HS-5 (cell line): ENCODE measurements at places on chromosomes 11 and 22.
A peak's percentile ranks its signal among the peaks of the same experiment; 100 is the strongest.

GRCh38 chr11:17770917-17771316, 36.3 kb downstream of the KCNC1 start:
- no peak for DNase-seq

GRCh38 chr22:33400891-33401290, 342.7 kb upstream of the SYN3 start:
- DNase-seq, result no peak

GRCh38 chr11:1705126-1706052, 8.4 kb downstream of the KRTAP5-6 start:
- no peak for DNase-seq

DNA sequence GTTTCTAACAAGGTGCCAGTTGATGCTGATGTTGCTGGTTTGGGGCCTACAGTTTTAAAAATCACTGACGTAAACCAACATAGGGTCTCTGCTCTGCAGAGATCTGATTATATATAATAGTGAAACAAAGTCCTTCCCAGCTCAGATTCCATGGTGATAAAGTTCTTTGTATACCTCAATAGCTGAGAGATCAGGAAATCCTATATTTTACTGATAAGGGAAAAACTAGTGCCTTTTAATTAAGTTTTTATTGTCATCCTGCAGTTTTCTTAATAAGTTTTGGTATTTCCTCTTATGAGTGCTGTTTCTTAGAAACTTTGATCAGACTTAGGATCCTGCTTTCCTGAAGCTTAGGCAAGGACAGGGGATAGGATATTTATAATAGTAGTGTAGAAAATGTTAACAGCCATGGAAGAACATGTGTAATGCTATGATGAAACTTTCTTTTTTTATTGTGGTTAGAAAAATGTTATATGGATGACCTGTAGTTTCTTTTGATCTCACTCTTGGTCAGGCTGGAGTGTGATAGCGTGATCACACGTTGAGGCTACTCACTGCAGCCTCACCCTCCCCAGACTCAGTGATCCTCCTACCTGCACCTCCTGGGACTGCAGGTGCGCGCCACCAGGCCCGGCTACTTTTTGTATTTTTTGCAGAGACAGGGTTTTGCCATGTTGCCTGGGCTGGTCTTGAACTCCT, 14.1 kb downstream of the CAPRIN1 start:
- no peak for DNase-seq

GRCh38 chr11:100972046-100972445, 157.6 kb downstream of the PGR start:
- no peak for DNase-seq

DNA sequence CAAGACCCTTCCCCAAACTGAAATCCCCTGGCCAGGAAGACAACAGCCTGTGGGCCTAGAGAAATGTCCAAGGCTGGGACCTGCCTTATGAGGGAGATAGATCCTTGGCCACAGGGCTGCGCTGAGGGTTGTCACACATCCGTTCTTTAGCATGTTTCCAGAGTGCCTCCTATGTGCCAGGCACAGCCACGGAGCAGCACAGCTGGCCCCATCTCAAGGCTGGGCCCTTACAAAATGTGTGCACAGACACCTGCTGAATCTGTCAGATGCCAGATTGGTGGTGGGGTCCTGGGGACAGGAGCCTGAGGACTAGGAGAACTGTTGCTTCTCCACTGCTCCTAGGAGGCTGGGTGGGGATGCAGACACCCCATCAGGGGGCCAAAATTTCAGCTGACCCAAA, 11.2 kb downstream of the GRIK4 start:
- no peak for DNase-seq

GRCh38 chr22:19779011-19779421, 18.4 kb downstream of the TBX1 start:
- DNase-seq, result no peak

DNA sequence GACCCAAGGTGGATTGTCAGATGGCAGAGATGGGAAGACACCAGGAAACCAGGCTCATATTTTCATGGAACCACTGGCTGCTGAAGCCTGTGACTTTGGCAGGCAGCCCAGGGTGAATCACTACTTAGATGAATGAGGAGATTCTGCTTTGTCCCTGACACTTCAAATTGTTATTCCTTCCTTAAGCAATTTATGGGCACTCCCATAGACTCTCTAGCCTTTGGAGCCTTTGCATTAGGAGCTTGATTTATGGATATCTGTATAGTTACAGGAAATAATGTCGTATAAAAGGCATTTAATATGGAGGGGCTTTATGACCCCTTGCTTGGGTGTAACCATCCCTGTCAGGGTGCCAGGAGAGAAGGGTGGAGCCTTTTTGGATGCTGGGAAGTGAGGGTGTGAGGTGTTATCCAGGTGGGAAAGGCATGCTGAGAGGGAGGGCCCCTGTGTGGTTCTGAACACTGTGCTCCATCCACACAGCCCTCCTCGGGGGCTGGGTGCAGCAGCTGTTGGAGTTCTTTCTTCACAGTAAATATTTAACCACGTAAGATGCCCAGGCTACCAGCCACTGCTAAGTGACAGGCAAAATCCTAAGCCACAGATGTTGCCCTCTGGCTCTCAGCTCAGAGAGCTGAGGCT, 35.3 kb downstream of the IL18 start:
- DNase-seq, result peak; percentile 71

- no peak for DNase-seq
Measured at GRCh38 chr11:132718711-132719671, 813.3 kb downstream of the OPCML start.

GRCh38 chr22:40855071-40855978, 1.1 kb downstream of the ST13 start:
- no peak for DNase-seq

DNA sequence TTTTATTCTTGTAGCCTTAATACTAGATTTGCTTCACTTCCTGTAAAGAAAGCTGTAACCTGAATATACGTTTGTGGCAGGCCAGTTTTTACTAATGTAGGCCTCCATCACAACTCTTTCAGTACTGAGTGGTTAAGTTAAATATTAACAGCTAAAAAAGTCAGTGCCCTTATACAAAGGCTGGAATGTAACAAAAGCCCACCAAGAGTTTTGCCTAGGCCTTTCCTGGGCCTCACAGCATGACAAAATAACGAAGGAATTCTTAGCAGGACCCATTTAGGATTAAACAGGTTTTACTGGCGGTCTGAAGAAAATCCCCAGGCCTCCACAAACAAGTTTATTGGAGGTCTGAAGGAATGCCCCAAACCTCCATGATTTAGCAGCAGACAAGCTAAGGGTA, 43.7 kb downstream of the PIWIL3 start:
- DNase-seq, result no peak

DNA sequence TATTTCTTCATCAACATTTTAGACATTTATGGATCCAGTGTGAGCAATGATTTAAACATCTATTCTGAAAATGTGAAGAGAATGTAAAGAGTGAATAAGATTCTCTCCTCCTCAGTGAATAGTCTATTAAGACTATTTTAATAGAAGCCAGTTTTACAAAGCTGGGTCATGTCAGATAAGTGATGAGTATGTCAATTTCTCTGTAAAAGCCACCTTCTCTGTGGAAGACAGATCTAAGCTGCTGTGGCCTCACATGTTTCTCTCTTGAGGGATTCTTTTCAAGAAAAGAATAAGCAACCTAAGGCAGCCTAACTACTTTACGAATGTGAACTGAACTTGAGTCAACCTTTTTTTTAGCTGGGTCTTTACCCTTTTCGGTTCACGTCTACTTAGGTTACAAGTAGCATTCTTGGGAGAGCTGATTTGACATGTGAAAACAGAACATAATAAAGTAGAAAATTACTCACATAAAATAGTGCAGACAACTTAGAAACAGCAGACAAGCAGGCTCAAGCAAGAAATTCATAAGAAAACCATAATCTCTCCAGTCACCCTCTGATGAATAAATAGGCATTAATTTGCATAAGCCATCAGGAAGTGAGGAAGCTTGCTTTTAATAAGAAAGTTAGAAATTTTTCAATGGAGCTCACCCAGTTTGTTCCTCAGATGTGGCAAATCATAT, 9.9 kb downstream of the CTSC start:
- DNase-seq, result no peak

GRCh38 chr22:48778308-48779195, 1049.1 kb downstream of the BRD1 start:
- no peak for DNase-seq

- DNase-seq, result peak; percentile 88
Measured at GRCh38 chr22:28139961-28140360, 220.9 kb upstream of the PITPNB start.

DNA sequence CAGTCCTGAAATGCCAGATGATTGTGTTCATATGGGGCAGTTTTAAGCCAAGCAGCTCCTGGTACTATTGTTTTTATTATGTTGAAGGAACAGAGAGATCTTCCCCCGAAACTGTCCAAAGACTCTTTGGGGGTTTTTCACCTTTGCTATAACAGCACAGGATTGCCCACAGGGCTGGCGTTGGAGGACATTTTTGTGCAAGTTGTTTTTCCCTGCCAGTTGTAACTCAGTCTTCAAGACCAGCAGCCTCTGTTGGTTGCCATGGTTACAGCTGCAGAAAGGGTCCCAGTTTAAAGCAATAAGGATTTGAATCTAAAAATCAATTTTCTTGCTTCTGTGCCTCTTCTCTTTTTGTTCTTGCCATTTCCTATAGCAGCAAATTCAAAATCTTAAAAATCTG, 45.4 kb upstream of the YWHAH start:
- no peak for DNase-seq

GRCh38 chr11:64538501-64538951, 52.5 kb upstream of the SLC22A12 start:
- DNase-seq, result no peak

DNA sequence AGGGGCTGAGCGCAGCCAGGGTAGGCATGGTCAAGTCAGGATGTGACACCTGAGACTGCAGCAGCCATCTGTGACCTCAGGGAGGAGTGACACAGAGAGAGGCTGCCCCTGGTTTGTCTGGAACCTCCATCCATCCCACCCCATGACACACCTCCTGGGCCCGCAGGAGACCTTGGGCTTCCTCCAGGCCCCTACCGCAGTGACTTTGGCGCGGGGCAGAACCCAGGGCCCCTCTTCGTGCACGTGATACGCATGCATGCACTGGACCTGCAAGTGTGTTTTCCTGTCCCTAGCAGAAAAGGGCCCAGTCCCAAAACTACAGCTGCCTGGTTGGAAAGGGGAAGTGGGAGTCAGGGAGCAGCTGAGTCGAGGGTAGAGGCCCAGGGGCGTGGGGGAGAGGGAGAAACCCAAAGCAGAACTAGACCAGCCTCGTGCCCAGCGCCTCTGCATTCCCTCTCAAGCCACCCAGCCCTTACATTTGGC, 7.9 kb upstream of the CYTH4 start:
- DNase-seq, result no peak

- no peak for DNase-seq
Measured at GRCh38 chr11:66745356-66746235, 16.6 kb upstream of the SPTBN2 start.

DNA sequence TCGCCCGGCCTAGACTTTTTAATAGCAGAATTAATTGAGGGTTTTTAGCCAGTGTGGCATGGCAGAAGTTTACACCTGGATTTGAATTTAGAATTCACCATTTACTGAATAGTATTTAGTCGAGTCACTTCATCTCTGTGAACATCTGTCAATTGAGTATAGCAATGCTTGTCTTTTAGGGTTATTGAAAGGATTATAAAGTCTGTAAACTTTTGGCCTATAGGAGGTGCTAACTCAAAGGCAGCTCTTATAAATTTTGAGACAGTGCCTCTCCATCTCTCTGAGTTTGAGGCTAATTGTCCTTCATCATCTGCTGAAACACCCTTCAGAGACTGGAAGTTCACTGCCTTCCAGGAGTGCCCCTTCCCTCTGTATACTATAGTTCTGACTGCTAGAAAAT, 205.0 kb downstream of the NELL1 start:
- no peak for DNase-seq

GRCh38 chr22:49234459-49234858, 593.2 kb downstream of the BRD1 start:
- DNase-seq, result no peak

DNA sequence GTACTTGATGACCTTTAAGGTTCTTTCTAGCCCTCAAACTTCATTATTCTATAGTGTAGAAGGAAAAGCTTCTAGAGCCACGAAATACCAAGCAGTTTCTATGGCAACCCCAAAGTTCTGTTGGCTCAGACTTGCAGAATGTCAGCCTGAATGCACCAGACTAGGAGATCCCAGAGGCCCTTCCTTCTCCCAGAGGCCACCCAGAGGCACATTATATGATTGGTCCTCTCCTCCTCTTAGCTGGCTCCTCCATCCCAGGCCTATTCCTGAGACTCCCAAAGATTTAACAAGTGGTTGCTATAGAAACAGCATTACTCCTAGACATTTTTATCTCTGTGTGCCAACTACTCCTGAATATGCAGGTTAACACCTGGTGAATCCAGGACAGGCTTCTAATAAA, 69.2 kb upstream of the CCDC90B start:
- no peak for DNase-seq

GRCh38 chr11:96257972-96258934, 84.7 kb downstream of the MAML2 start:
- no peak for DNase-seq

DNA sequence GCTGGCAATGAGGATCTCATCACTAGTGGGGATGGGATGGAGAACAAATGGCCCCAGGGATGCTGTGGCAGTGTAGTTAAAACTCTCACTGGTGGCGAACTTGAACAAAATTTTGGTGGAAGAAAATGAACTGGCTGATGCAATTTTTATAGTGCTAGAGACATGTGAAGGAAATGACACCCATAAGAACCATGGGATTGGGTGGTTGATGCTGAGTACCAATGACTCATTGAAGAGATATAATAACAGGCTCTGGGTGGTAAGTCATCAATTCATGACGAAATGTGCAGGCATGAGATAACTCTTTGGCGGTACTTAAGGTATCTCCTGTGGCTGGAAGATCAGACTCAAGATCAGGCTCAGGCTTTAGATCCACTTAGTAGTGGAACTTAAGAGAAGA, 172.9 kb upstream of the DDI1 start:
- peak; percentile 46 for DNase-seq

DNA sequence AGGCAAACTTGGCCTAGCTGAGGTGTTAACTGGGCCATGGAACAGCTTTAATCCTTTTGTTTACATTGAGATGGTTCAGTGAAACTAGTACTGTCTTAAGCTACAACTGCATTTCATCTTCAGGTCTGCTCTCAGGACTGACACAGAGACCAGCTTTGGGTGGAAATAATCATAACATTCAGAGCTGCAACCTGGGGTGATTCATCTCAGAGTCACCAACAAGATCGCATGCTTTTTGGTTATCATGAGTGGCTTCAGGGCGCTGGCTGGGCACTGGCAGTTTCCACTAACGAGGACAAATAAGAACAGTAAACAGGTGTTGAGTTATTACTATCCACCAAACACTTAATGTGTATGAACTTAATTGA, 60.9 kb upstream of the PAX6 start:
- DNase-seq, result no peak

DNA sequence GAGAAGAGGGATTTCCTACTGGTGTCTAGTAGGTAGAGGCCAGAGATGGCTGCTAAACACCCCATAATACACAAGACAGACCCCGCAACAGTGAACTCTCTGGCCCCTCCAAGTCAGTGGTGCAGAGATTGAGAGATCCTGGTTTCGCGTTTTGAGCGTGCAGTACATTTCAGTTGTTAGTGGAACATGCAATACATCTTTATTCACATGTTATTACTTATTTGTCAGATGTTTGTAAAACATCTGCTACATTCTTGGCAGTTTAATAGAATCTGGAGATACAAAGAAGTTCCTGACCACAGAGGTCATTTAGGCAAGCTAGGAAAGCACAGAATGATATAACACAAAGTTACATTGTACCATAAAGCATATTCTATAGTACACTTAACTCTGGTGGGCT, 41.5 kb downstream of the ST3GAL4 start:
- DNase-seq, result no peak
